ENCODE measurements at places on chromosomes 5 and 9.

GRCh38 chr5:68343421-68343826 lies 127.9 kb downstream of the PIK3R1 start:
- peak; percentile 88 for DNase-seq

DNA sequence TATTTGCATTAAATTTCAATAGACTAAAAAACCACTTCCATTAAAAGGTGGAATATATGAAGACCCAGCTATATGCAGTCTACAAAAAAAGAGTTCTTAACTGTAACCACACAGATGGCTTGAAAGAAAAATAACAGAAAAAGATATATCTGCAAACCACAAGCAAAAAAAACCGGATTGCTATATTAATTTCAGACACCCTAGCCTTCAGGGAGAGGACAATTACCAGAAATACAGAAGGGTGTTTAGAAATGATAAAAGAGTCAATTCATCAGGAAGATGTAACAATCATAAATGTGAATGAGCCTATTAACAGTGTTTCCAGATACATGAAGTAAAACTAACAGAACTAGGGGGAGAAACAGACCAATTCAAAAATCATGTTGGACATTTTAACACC lies 56.9 kb upstream of the SMIM23 start:
- no peak for DNase-seq

DNA sequence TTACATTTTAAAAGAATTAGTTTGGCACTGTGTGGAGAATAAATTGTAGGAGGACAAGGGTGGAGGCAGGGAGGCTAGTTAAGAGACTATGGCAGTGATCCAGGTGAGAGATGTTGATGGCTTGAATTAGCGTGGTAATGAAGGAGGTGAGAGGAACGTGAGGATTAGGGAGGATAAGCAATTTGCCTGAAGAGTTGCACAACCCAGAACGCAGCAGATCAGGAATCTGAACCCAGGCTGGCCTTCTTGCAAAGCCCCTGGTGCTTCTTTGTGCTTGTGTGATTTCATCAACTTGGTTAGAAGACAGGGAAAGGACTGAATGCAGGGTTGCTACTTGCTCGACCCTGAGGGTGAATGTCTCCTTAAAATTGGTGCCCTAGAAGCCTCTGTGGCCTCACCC lies 6.9 kb upstream of the SCAMP1 start:
- no peak for DNase-seq

DNA sequence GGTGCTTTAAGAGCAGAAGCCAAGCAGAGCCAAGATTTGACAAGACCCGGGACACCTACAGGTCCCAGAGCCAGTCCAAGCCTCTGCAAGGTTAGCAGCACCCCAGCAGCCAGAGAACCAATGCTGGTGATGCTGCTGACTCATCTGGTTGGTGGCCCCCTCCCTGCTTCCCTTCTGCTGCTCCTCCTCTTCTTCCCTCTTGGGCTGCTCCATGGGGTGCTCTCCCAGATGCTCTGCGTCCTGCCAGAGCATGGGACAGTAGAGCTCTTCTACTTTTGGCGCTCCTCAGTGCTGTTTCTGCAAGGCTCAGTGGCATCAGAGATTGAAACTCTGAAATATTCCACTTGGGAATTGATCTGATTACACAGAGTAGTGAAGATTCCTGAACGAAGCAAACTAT lies 76.1 kb upstream of the SAP30L start:
- no peak for DNase-seq

- DNase-seq, result no peak
Measured at GRCh38 chr5:57054671-57055070, 102.7 kb upstream of the MIER3 start.

DNA sequence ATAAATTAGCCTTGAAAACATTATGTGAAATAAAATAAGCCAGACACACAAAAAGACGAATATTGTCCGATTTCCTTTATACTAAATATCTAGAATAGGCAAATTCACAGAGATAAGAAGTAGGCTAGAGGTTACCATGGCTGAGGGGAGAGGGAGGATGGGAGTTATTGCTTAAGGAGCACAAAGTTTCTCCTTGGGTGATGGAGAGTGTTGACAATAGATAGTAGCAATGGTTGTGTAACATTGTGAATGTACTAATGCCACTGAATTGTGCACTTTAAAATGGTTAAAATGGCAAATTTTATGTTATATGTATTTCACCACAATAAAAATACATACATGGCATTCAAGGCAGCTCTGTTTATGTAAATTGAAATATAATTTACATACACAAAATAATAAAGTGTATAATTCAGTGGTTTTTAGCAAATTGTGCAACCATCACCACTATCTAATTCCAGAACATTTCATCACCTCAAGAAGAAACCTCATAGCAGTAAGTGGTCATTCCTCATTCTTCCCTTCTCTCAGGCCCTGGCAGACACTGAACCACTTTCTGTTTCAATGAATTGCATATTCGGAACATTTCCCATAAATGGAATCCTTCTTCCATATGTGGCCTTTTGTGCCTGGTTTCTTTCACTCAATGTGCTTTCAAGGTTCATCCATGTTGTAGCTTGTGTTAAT lies 59.2 kb downstream of the NDST1 start:
- DNase-seq, result no peak

DNA sequence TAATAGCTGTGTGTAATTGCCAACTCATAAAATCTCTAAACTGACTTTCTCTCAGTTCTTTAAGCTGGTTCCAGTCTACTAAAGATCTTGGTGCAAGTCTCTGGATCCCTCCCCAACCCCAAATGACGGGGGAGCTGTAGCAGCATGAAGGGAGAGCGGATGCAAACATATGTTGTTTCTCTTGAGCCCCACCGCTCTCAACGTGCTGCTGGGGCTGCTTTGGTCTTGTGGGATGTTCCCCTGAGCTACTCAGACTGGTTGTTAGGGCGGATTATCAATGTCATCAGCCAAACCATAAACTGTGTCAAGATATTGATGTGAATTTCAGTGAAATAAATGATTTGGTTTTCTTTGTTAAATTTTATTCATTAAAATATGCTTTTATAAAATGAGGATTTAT lies 40.9 kb upstream of the APC start:
- no peak for DNase-seq

- DNase-seq, result no peak
Measured at GRCh38 chr9:5388026-5388819, 48.5 kb upstream of the RLN1 start.

- DNase-seq, result no peak
Measured at GRCh38 chr5:87282269-87282668, 14.6 kb downstream of the RASA1 start.

DNA sequence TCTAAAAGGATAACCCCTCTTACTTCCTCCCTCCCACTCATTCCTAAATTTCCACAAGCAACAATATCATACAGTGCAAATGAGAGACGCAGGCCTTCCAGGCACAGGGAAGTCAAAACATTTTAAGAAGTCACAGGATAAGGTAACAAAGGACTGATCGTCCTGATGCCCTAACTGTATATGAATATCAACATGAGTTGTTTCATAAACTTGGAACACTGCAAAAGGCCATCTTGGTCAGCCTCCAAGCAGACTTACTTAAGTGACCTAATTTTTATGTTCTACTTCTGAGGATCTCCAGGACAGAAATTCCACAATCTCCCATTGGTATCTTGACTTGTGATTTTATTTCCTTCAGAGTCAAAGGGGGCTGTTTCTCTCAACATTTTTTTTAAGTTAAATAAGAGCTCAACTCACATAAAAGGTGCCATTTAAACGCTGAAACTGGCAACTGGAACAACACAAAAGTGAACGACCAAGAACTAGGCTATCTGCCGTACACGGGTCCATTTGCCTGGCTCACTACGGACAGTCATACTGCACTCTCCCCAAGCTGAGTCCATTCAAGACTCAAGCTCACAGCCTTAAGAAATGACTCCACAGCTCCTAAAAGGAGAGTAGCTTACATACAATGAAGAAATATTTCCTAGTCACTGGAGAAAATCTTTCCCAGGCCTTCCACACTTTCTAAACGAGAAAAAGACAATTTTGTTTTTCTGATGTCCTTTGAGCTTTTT lies 71.3 kb downstream of the LHFPL2 start:
- DNase-seq, result no peak

Data from cardiac muscle cell (in vitro differentiated cells and primary cell).